Neural progenitor cell (in vitro differentiated cells): ENCODE measurements at places on chromosomes 12 and 14.
A peak's percentile ranks its signal among the peaks of the same experiment; 100 is the strongest.

GRCh38 chr12:54627304-54627703 is 7.4 kb downstream of the LACRT start:
- DNase-seq: no peak

DNA sequence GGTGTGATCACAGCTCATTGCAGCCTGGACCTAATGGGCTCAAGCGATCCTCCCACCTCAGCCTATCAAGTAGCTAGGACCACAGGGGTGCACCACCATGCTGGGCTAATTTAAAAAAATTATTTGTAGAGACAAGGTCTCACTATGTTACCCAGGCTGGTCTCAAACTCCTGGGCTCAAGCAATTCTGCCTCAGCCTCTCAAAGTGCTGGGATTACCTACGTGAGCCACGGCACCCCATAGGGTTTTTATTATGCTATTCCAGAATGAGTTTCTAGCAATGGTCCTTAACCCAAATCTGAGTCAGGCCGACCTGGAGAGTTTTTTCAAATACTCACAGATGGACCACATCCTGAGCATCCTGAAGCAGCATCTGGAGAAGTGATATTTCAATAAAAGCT is 159.8 kb downstream of the CPNE8 start:
- peak; percentile 10 for DNase-seq

- DNase-seq: no peak
Observed at GRCh38 chr12:104858611-104859543, 99.2 kb downstream of the SLC41A2 start.

DNA sequence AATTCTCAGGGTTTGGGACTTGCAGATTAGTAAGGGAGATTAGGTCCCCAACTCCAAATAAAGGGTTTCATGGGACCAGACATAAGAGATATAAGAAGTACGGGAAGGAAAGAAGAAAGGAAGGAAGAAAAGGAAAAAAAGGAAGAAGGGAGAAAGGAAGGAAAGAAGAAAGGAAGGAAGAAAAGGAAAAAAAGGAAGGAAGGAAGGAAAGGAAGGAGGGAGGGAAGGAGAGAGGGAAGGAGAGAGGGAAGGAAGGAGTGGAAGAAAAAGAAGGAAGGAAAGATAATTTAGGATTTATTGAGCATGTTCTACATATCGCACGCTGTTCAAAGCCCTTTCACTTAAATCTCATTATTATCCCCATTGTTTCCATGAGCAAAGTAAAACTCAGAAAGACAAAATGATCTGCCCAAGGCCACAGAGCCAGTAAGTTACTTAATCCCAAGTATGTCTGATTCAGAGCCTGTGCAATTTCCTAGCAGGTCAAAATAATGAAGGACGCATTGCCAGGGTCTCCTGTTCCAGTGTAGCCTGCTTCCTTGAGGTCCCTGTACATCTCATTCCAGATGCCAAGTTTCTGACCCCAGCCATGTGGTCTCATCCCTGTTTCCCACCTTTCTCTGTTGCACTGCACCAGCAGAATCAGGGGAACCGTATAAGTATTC is 3.9 kb upstream of the HDAC7 start:
- no peak for DNase-seq

DNA sequence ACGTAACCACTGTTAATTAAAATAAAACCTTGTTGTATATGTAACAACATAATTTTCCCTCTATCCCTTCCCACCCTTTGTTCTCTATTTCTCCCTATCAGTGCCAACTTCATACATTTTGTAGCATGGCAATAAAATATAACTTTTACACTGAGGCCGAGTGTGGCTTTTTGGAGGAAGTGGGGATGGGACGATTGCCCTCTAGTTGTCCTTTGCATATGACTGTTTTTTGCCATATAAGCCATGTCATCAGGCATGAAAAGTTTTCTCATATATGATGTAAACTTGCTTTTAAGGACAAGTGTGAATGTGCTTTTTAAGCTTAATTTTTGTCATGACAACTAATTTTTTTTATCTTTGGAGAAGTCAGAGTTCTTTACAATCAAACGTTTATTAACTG is 6.2 kb upstream of the CCT2 start:
- no peak for DNase-seq

GRCh38 chr14:25800841-25801240 is 750.9 kb upstream of the STXBP6 start:
- peak; percentile 5 for DNase-seq
